Brain (organoid and tissue), 16 donors: ENCODE measurements at places on chromosomes 12 and 14. TPM values are rescaled to one million over a fixed set of nuclear protein-coding genes. Genes with fewer than 3 reads are reported as not detected.

DNA sequence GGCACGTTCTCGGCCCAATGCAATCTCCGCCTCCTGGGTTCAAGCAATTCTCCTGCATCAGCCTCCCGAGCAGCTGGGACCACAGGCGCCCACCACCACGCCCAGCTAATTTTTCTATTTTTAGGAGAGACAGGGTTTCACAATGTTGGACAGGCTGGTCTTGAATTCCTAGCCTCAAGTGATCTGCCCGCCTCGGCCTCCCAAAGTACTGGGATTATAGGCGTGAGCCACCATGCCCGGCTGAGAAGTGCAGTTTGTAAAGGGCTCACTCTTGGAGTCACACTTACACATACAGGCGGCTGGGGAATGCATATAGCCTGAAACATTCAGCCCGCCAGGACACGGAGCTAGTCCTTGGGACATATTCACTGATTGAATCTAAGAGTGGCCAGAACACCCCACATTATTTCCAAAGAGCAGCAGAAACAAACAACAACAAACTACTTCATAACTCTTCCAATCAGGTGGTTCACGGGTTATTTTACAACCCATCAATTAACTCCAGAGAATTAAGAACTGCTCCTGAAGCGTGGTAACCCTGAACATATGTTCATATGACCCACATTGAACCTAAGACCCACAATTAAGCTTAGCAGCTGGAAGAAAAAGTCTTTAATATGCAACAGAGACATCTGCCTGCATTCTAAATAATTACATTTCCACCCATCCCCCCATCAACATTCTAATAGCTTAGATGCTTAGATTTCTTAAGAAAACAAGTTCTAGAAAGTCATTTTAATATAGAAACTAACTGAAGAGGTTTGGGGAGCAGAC lies 49.2 kb downstream of the SSH1 start:
- DNase-seq, result peak; percentile 32

DNA sequence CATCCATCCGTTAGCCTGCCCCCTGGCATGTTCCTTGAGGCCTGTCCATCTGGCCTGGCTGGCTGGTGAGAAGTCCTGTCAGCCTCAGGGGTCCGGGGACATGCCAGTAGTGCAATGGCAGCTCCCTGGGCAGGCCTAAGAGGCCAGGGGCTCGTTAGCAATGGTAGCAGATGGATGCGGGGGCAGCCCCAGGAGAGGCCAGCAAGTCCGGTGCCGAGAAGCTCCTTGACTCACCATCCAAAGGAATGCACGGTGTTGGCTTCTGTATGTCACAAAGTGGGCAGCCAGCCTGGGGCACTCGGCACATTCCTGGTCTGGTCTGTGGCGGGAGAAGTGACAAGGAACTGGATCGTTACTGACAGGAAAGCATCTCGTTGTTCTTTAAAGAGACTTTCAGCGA lies 319.9 kb downstream of the CACNA1C start:
- DNase-seq, result peak; percentile 23

GRCh38 chr14:98910061-98910460 lies 361.9 kb downstream of the BCL11B start:
- no peak for DNase-seq

GRCh38 chr14:89674936-89675335 lies 257.9 kb upstream of the FOXN3 start:
- DNase-seq, result no peak

GRCh38 chr14:102096569-102097188 lies 9.8 kb upstream of the HSP90AA1 start:
- DNase-seq, result peak; percentile 91

DNA sequence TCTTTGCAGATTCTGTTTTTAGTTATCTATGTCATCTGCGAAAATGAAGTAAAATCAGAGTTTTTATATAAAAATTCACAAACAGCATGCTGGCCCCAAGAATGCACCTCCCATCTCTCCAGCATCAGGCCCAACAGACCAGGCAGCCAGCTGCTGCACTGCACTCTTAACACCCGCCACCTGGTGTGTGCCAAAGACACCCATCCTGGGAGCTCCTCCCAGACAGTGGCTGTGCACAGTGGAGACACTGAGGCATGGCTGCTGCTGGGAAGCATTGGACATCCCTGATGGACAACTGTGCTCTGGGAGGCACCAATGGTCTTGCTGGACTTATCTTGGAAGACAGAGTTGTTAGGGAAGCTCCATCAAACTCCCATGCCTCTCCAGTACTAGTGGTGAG lies 817.2 kb downstream of the TMEM121 start:
- DNase-seq, result no peak

- DNase-seq, result no peak
Measured at GRCh38 chr12:80016684-80017083, 81.8 kb upstream of the PPP1R12A start.

- no peak for DNase-seq
Measured at GRCh38 chr12:80118565-80119324, 19.4 kb downstream of the OTOGL start.

DNA sequence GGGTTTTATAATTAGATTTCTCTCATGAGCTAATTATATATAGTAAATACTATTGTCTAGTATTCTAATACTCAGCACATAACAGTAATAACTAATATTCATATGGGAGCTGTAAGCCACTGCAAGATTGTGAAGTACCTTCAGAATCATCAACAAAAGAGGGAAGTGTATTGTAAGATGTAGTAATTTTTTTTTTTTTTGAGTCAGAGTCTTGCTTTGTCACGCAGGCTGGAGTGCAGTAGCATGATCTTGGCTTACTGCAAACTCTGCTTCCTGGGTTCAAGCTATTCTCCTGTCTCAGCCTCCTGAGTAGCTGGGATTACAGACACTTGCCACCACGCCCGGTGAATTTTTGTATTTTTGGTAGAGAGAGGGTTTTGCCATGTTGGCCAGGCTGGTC lies 3.1 kb downstream of the GPR33 start:
- DNase-seq, result no peak

- no peak for DNase-seq
Measured at GRCh38 chr12:8956073-8956472, 6.6 kb upstream of the M6PR start.

Gene CEP290
- polyA plus RNA-seq, result 0.70 TPM

Gene RTN1
- 674 TPM for polyA plus RNA-seq

Gene GNB3
- 4.8 TPM for polyA plus RNA-seq

Gene HPD
- polyA plus RNA-seq, result 0.31 TPM

Gene PLBD1
- polyA plus RNA-seq, result 0.98 TPM

Gene LRRK2
- polyA plus RNA-seq, result 0.76 TPM

Gene NKX2-8
- polyA plus RNA-seq, result 5.3 TPM

Gene PPP1R1A
- 16.0 TPM for polyA plus RNA-seq
